ENCODE measurements at places on chromosomes 12 and 14.

DNA sequence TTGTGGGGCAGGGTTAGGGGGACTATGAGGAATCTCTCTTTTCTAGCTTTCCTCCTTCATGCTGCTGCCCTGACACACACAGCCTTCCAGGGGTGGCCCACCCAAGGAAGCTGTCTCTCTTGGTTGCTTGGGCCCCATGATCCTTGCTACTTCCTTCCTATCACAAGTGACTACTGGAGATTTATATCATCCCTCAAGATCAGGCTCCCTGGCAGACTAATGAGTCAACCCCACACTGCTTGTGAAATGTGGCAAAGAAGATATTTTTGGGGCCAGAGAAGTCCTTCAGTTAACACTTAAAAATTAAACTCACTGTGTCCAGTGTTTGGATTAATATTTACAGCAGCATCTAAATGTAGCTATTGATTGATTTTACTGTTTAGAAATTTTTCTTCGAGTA lies 1.5 kb downstream of the OR4E1 start:
- DNase-seq = no peak

GRCh38 chr12:40691913-40692764 lies at the start of gene CNTN1:
TSS of gene CNTN1 (plus strand) at chr12:40692439.
- DNase-seq = no peak

DNA sequence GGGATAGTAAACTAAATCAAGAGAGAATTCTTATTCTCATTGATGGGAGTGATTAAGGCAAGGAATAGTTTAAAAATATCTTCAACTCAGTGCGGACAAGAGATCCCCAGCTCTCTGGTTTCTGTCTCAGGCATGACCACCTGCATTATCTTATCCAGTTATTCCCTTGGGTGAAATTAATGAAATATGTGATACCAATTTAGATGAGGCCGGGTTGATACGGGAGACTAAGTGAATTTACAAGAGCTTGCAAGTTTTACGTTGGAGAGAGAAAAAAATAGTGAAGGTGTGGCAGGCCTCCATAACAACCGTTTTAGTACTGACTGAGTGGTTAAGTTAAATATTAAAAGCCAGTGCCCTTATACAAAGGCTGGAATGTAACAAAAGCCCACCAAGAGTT lies 61.1 kb upstream of the PLBD1 start:
- DNase-seq = no peak

DNA sequence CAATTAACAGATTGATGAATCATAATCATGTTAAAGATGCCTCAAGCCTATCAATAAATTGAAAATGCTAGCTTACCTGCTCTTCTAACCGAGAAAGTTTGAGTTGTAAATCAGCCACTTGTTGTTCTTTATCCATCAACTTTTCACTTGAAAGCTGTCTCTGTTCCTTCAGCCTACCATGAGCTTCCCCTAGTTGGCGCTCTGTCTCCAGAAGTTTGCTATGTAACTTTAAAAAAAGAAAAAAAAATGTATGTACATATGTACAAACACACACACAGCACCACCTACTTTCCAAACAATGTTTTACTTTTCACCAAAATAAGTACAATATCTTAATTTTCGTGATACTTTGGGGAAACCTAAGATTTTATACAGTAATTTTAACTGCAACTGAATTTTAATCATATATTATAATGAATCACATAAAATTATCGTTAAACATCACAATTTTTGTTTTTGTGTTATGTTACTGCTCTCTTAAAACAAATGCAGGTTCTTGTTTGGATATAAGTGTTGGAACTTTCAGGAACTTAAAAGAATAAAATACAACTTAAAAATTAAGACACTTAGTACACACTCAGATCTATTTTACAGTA lies 101.2 kb downstream of the EEA1 start:
- DNase-seq = peak; percentile 2

GRCh38 chr12:20232931-20233675 lies 135.2 kb upstream of the PDE3A start:
- no peak for DNase-seq

GRCh38 chr14:54567224-54567638 lies 303 bp downstream of the SAMD4A start:
- no peak for DNase-seq

DNA sequence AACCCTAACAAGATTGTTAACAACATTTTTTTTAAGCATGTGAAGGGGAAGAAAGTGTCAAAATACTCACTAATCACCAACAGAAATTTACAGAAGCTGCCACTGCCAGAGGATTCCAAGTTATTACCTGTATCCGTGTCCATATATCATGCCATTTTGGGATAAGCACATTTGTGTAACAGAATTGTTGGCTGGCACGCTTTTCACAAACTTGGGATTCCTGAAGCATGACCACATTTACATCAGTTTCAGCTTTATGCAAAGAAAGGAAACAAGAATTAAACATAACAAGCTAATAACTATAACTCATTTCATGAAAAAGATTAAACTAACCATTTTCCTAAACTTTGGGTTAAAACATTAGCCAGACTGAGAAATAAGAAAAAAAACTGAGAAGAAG lies 5.9 kb downstream of the NEMP1 start:
- DNase-seq = no peak

DNA sequence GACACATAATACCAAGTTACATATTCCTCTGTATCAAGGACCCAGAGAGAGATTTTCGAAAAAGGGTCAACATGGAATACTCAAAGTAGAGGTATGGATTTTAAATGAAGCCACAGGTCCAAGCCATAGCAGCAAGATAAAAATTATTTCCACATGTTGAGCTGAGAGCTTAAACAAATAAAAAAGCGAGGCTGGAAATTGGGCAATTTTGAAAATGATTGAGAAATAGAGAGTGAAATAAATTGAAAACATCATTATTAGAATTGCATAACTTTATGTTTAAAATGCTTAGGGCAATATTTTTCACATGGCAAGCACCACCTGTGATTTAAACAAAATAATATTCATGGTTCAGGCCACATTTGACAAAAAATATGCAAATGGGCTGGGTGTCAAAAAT lies 1251.0 kb upstream of the USP15 start:
- DNase-seq = no peak

GRCh38 chr12:47797441-47797840 lies 22.3 kb downstream of the HDAC7 start:
- no peak for DNase-seq
